ENCODE measurements at places on chromosomes 6 and 20.

- no peak for DNase-seq
These were observed 15.3 kb downstream of the PRDM1 start for GRCh38 chr6:106101466-106101865.

GRCh38 chr6:52297433-52297832 is 12.9 kb upstream of the MCM3 start:
- DNase-seq = no peak

GRCh38 chr6:124546601-124547000 is 415.6 kb upstream of the RNF217 start:
- no peak for DNase-seq

DNA sequence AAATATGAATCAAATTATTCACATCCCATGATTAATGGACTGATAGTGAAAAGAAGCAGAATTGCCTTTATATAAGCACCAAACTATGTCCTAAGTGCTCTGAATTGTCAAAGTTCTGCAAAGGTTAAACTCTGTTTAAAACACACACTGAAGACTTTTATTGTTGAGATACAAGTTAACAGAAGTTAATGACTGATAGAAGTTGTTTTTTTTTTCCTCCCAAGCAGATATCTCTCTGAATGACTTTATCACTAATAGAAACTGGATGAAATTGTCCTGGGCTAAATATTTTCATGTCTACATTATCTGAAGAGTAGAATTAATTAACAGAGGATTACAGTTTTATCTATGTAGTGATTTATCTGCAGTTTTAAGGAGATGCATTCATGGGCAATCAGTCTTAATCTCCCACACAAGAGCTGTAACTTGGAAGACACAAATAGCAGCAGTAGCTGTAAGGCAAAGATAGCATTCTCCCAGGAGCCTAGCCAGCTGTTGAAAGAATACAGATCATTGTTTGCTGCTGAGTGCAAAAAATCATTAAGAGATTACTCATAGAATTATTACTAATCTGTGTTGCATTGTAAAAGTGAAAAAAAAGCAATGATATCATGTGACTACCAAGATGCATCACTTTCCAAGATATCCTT is 49.9 kb downstream of the BMP5 start:
- DNase-seq = no peak

- DNase-seq = no peak
These were observed 26.2 kb upstream of the MMP24 start for GRCh38 chr20:35200267-35200666.

- DNase-seq = no peak
These were observed at the start of gene HLA-DPB1 for GRCh38 chr6:33075568-33076405. Gene HLA-DPB1, plus strand, starts transcription at chr6:33075990. Its CDS starts 52 bp downstream, at chr6:33076042.

DNA sequence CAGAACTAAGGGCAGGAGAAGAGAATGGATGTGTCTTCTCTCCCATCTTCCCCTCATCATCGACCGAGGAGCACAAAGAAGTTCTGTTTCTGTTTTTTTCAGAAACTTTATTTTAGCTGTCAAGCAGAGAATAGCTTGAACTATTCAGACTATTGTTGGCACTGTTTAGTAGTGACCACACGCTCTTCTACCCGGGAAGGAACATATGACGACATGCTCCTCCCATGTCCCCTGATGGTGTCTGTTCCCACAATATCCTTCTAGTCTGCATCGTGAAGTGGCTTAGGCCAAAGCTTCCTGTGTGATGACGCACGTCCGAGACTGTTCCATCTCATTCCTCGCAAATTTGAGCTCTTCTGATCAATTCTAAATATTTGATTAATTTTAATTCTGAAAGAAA is 27.2 kb upstream of the KIF25 start:
- no peak for DNase-seq

GRCh38 chr6:106216527-106216926 is 109.0 kb downstream of the ATG5 start:
- DNase-seq = no peak

- DNase-seq = no peak
These were observed 110.2 kb downstream of the ESR1 start for GRCh38 chr6:151917531-151918329.

Measured in caudate nucleus (tissue), 63 donors.